ENCODE measurements at places on chromosomes 3 and 15.

DNA sequence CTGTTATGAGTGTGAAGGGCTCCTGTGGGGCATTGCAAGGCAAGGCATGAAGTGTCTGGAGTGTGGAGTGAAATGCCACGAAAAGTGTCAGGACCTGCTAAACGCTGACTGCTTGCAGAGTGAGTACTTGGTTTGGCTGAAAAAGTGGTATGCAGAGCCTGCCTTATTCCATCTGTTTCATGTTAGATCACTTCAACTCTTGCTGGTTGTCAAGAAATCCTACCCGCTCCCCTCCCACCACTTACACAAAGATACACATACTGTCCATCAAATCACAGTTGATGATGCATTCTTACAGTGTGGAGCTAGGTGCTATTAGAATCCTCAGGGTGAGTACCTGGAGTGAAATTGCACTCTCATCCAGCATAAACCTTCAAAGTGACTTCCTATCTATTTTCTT lies 272.1 kb downstream of the UNC13C start:
- DNase-seq, result no peak

GRCh38 chr15:43977072-43977884 lies 150.5 kb downstream of the WDR76 start:
- DNase-seq, result no peak

DNA sequence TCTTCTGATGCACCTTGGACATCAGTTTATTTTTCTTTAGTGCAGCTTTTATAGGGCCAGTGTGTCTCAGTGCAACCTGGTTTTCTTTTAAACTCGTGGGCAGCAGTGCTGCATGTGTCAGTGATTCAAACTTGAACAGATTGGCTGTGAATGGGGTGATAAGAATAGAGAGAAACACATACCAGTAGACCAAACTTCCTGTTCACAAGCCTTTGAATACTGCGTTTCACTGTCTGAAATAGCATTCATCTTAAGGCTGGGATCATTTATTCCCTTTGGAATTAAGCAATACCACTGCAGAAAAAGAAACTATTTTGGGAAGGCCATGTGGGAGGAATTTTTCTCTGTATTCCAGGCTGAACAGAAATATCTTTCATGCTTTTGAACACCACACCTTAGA lies 51.7 kb downstream of the PHLDB2 start:
- DNase-seq, result peak; percentile 66

DNA sequence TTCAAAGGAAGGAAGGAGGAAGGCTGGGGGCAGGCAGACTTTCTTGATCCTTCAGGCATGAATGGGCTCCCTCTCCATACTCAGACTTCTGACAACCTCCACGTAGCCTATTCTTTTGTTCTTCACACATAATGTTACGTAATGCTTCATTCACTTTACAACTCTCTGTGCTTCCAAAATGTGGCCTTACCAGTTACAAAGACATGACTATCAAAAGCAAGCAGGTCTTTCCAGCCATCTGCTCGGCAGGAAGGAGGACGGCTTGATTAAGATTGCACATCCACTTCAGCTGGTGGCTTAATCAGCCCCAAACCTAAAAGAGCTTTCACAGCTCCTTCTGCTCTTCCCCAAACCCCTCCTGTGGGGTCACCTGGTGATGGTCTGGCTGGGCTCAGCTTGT lies 263.2 kb downstream of the XXYLT1 start:
- DNase-seq, result no peak

- no peak for DNase-seq
Observed at GRCh38 chr15:27623149-27623548, 476.0 kb downstream of the OCA2 start.

- no peak for DNase-seq
Observed at GRCh38 chr15:79529157-79529785, 97.1 kb downstream of the MINAR1 start.

DNA sequence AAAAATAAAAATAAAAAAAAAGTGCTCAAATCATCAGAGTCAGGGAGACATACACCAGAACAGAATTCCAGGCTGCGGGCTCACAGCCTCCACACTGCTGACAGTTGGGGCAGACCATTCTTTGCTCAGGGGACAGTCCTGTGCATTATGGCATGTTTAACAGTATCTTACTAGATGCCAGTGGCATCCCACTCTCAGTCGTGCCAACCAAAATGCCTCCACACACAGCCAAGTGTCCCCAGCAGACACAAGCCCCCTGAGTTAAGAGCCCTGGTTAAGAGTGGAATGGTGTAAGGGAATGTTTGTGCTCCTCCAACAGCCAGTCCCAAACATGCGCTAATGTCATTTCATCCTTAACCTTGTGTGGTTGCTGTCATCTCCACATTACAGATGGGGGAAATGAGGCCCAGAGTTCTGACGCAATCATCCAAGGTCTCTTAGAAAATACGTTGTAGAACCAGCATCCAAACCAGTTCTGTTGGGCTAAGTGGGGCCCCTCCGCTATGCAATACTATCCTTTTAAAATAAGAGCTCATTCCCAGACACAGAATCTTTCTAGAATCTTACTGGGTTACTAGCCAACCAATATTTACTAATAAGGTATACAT lies 26.0 kb downstream of the CFAP92 start:
- DNase-seq, result no peak

DNA sequence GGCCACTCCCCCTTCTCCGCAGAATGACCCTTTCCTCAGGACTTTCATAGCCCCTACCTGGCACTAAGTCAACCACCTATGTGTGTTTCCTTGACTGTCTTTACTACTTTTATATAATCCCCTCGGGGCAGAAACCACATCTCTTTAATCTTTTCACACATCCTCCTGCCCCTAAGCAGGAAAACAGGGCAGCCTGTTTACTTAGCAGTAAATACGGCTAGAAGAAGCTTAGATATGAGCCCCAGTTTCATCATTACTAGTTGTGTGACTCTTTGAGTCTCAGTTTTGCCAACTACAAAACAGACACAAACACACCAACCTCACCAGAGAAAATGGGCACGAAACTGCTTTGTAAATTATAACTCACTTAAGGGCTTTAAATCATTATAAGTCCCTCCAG lies 98.3 kb downstream of the CYP19A1 start:
- DNase-seq, result no peak

- peak; percentile 85 for DNase-seq
Observed at GRCh38 chr3:72938471-72939265, 50.8 kb downstream of the GXYLT2 start.
